ENCODE measurements at places on chromosomes 13 and 19.

GRCh38 chr13:58097831-58098230 is 466.3 kb downstream of the PCDH17 start:
- DNase-seq = no peak

GRCh38 chr19:13861392-13861713 is 15.6 kb upstream of the NANOS3 start:
- DNase-seq = no peak

- DNase-seq = no peak
Observed at GRCh38 chr19:16202320-16203255, 4.9 kb downstream of the AP1M1 start.

GRCh38 chr19:18014197-18014596 is 6.2 kb downstream of the ARRDC2 start:
- no peak for DNase-seq
